Stimulated activated CD8-positive, alpha-beta memory T cell treated with anti-CD3 and anti-CD28 coated beads, Interleukin-15, amount 100 ng/mL, for 24 hours (primary cell): ENCODE measurements at places on chromosomes 6 and 20.
A peak's percentile ranks its signal among the peaks of the same experiment; 100 is the strongest.

- no peak for DNase-seq
These were observed 36.6 kb upstream of the DYNLRB1 start for GRCh38 chr20:34479627-34480026.

DNA sequence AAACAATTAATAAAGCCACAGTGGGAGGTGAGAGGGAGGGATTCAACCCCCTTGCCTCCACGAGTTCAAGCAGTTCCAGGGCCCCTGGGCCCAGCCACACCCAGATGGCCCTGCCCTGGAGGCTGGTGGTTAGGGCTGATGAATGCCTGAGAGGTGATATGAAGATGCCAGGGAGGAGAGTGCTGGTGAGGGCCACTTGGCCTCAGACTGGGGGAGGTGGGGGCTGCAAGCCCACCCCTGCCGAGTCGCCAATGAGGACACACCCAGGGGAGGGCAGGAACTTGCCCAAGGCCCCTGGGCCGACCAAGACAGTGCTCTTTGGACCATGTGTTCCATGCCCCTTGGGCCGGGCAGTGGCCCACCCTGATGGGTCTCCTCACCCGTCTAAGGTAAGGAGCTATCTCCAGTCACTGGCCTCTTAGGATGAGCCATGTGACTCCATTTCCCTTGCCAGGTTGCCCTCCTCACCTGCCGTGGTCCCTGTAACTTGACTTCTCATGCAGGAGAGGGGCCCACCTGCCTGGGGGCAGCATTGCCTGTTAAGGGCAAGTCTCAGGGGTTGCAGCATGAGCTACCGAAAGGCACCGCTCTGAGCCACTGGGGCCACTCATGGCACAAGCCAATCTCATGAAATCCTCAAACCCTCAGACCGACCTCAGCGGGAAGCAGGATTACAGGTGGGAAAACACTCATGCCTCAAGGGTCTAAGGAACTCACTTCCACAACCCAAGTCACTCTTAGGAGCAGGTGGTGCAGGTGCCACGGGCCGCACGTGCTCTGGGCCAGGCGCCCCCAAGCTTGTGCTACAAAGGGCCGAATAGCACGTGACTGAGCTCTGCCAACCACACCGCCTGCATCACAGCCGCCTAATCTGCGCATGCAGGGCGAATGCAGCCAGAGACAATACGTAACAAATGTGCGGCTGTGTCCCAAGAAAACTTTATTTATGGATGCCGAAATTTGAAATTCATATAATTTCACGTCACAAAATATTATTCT lies 147.4 kb upstream of the MLN start:
- no peak for DNase-seq

DNA sequence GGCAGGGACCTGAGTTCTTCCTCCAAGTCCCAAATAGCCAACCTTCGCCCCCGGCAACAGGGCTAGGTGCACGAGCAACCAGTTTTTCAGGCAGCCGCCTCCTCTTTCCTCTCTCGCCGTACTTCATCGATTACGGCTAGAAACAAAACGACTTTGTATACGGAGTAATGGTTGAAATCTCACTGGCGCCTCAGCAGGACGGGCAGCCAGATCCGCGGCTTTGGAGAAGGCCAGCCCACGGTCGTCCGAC lies 333 bp upstream of the SMIM13 start:
- no peak for DNase-seq

DNA sequence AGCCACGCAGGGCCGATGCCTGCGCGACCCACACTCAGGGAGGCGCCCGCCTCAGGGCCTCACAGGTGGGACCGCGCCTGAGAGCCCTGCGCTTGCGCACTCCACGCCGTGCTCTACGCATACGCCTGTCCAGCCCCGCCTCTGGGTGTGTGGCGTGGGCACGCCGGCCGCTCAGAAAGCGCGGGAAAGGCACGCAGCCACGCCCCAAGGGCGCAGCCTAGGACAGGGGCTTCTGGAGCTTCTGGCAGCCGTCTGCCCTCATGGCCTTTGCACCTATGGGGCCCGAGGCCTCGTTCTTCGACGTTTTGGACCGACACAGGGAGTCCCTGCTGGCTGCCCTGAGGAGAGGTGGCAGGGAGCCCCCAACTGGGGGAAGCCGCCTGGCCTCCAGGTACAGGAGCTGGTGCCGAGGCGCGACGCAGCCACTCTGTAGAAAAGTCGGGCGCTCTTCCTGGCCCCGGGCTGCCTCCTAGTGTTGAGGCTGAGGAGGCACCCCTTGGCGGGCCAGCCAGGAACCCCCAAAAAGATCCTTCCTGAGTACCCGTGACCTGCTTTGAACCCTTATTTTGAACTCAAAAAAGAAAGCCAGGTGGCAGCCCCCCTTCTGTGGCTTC lies at the start of gene SPO11:
SPO11 (plus strand) TSS at position 196 of the 614 bp plus-strand sequence; CDS start at position 261, 65 bp downstream.
- no peak for DNase-seq

DNA sequence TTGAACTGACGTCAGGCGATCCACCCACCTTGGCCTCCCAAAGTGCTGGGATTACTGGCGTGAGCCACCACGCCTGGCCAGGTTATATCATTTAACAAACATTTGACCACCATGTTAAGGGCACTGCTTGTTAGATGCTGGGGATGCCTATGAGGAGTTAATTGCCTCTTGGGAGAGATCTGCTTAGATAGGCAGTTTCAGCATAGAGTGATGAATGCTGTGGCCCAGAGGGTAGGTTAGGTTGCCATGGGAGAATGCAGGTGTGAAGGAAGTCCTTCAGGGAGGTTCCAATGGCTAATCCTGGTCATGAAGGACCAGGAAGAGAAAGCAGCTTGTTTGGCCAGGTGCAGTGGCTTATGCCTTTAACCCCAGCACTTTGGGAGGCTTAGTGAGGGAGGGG lies 17.0 kb downstream of the PHF20 start:
- DNase-seq, result no peak

DNA sequence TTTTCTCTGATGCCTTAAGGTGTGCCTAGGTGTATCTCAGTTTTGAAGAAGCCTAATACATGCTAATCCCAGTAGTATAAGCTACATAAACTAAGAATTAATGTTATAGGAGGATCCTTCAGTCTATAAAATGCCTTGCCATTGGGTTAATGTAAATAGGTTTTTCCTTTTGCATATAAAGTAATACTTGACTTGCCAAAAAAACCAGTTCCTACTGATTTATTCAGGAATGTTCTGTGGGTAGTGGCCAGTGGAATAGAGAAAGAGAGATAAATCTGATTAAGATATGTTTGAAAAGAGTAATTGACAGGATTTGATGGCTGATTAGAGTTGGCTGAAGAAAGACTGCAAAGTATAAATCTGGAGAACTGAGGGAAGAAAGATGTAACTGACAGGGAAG lies 273.4 kb downstream of the ZFAND3 start:
- no peak for DNase-seq

DNA sequence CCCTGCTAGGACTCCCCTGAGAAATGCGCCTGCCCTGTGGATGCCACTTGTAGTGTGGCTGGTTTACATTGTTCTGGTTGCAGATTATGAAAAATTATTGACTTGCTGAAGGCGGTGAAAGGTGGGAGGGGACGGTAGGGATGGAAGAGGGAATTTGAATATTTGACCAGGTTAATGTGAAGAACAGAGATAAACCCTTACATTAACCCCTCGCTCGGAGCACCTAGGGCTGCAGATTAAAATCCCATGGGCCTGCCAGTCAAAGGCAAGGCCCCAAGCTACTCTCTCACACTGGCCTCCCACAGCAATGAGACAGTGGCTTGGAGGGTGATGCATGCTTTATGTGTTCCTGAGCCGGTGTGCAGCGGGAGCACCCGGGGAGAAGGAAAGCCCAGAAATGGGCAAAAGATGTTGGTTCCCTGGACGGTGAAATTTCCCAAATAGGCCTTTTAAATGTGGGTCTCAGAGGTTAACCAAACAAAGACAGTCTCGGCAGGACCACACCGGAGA lies 2.5 kb downstream of the FOXF2 start:
- DNase-seq, result no peak

GRCh38 chr6:168134560-168135201 lies 55.7 kb upstream of the FRMD1 start:
- no peak for DNase-seq

DNA sequence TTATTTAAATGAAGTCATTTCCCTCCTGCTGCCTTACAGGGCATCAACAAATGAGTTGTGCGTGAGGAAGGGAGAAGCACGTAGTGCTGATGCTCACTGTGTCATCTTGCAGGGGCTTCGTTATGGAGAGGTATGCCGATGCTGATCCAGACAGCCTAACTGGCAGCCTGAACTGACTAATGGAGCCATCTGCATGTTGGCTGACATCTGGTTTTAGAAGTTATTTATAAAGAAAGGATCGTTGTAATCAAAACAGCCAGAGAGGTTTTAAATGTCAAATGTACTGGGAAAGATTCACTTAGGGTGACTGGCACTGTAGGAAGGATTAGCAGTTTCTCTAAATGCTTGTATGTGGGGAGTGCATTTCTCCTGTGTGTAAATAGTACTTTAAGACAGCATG lies 54.6 kb downstream of the FARS2 start:
- DNase-seq, result no peak

DNA sequence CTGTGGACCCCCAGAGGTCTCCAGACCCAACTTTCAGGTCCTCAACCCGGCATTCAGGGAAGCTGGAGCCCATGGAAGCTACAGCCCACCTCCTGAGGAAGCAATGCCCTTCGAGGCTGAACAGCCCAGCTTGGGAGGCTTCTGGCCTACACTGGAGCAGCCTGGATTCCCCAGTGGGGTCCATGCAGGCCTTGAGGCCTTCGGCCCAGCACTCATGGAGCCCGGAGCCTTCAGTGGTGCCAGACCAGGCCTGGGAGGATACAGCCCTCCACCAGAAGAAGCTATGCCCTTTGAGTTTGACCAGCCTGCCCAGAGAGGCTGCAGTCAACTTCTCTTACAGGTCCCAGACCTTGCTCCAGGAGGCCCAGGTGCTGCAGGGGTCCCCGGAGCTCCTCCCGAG lies 950 bp downstream of the GNAS start:
- DNase-seq, result no peak

DNA sequence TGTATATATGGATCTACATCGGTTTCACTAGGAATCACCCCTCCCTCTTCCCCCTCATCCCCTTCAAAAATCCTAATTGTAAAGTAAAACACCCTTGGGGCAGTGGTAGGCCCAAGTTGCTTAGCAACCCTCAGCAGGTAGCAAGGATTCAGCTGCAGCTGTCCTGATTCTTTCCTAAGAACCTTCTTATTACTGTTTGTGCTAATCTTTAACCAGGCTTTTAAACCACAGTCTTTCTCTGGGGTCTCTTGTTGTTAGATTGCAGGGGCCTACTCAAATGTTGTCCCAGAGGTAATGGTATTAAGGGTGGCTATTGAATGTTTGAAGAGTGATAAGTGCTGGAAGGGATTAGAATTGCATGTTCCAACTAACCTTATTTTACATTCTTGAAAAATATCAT lies 46.4 kb downstream of the PRL start:
- no peak for DNase-seq

DNA sequence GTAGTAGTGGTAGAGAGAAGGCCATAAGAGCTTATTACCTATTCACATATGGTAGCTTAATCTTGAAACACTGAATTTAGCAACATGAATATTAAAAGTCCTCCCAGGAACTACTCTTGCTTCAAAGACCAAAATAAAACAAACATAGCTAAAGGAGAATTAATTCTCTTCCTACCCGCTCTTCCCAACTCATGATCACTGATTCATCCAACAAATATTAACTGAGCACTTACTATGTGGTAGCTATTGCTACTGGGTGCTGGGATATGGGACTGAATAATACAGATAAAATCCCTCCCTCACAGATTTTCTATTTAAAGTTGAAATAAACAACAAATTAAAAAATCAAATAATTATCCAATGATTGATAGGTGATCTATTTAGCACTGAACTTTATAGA lies 287.1 kb downstream of the BTBD9 start:
- DNase-seq, result no peak

- DNase-seq, result peak; percentile 3
These were observed 960 bp downstream of the ATP9A start for GRCh38 chr20:51766994-51767866.

GRCh38 chr20:50014570-50015562 lies 32.1 kb downstream of the SNAI1 start:
- DNase-seq, result no peak

DNA sequence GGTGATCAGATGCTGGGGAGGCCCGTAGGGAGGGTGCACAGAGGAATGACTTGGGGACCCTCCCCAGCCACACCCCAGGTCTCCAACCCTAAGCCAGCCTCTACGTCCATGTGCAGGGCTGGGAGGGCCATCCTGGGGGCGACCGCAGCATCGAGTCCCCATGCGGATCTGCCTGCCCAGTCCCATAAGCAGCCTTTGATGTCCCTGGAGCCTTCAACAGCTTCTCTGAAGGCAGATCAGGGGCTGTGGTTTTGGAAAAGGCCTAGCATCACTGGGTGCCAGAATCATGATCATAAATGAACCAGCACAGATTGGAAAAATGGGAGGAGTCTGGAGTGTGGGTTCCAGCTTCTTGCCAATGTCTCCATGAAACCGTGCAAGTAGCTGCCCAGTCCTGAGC lies 22.9 kb downstream of the TOX2 start:
- no peak for DNase-seq

GRCh38 chr20:56348305-56348693 lies 10.5 kb upstream of the FAM210B start:
- DNase-seq, result no peak

DNA sequence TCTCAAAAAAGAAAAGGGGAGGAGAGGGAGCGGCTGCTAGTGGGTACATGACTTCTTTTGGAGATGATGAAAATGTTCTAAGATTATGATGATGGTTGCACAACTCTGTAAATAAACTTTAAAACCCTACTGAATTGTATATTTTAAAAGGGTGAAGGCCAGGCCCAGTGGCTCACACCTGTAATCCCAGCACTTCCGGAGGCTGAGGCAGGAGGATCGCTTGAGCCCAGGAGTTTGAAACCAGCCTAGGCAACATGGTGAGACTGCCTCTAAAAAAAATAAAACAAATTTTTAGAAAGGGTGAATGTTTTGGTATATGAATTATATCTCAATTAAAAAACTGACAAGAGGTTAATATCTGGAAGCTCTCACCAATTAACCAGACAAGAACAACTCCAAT lies 45.4 kb downstream of the BAK1 start:
- no peak for DNase-seq

DNA sequence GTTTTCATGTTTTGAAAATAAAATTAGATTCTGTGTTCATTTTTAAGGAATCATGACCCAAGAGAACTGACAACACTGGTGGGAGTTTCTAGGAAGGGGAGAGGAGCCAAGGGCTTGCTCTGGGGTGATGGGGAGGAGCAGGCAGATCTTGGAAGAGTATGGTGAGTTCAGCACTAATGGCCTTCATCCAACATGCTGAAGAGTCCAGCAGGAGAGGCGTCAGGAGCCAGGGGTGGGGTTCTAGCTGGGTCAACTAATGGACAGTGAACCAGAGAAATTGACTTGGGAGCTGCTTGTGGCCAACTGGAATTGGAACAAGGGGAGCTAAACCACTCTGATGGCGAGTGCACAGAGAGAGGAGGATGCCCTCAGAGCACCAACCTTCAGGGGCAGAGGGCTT lies 107.1 kb downstream of the MRPL14 start:
- no peak for DNase-seq
